ENCODE measurements at places on chromosomes 16 and 17.

DNA sequence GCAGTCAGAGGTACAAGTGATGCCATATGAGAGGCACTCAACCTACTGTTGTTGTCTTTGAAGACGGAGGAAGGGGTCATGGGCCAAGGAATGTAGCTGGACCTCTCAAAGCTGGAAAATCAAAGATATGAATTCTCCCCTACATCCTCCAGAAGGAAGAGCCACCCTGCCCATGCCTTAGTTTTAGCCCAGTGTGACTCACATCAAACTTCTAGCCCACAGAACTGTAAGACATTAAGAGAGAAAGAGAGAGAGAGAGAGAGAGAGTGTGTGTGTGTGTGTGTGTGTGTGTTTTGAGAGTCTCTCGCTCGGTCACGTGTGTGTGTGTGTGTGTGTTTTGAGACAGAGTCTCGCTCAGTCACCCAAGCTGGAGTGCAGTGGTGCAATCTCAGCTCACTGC is 87.1 kb downstream of the STX8 start:
- DNase-seq: no peak

DNA sequence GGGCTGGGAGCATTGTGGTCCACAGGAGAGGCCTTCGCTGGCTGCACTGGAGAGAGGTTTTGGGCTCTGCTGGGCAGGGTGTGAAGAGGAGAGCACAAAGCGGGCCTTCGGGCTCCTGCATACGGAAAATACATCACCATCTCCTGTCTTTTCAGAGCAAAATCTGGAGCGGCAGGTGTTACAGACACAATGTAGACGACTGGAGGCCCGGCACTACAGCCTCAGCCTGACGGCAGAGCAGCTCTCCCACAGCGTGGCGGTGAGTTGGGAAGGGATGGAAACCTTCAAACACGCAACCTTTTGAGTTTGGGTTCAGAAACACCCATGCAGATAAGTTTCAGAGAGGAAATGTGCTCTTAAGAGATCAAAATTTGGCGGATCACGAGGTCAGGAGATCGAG is 17.9 kb downstream of the GINS2 start:
- no peak for DNase-seq

- no peak for DNase-seq
Measured at GRCh38 chr16:56691885-56692284, 9.6 kb downstream of the MT1X start.

DNA sequence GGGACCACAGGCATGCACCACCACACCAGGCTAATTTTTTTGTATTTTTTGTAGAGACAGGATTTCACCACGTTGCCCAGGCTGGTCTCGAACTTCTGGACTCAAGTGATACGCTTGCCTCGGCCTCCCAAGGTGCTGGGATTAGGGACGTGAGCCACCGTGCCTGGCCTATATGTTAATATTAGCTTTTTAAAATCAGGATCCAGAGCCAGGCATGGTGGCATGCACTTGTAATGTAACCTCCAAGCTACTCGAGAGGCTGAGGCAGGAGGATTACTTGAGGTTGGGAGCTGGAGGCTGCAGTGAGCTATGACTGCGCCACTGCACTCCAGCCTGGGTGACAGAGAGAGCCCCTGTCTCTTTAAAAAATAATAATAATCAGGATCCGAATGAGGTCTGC is 8.5 kb upstream of the ADCY7 start:
- DNase-seq: no peak

- no peak for DNase-seq
Measured at GRCh38 chr16:77859493-77860232, 71.3 kb downstream of the VAT1L start.

- DNase-seq: no peak
Measured at GRCh38 chr16:561957-562938, 2.1 kb downstream of the PRR35 start.

Measured in CD4-positive, alpha-beta T cell treated with Interleukin-21 for 1 hour (primary cell).